D721Med (cell line): ENCODE measurements at places on chromosomes 12 and 14.

DNA sequence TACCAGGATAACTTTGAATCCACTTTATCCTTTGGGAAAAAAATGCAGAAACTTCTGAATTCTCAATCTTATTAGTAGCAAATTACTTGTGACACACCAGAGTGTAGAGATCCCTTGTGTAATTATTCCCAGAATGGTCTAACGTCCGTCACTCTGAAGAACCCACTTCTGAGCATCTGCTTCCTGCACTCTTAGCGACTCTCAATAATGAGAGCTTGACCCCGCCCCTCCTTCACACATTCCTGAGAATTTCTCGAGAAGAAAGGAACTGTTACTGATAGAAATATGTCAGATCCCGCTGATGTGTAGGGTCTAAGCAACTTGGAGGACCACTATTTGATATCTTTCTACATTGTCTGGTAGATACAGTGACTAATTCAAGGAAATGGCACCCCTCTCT, 218.3 kb upstream of the PDZRN4 start:
- no peak for DNase-seq

DNA sequence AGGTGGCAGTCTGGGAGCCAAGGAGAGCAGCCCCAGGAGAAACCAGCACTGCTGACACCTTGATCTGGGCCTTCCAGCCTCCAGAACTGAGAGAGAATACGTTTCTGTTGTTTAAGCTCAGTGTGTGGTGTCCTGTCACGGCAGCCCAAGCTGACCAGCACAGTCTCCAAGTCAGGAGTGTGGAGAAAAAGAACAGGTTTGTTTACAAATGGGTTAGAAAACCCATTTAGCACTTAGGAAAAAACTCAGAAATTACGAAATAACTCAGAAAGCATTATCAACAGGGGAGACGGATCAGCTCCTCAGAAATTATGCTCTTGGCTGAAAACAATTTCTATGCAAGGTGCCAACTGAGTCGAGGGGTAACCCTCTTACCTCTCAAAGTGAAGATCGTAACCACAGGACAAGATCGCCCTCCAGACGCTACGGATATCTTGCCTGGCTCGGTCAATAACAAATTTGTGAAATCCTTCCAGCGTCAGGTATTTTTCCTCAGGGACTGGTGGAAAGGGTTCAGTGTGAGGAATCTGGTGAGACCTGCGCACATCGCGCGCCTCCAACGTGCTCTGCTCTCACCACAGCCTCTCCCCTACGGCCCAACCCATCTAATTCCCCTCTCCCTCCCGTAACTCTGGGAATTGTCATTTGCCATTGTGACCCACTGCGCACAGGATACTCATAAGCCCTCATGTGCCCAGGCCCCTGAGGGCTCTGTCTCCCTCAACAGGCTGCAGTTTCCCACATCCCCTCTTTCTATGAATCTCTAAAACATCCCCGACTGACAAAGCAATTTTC, 50.2 kb downstream of the TRAFD1 start:
- no peak for DNase-seq

GRCh38 chr12:30462249-30462648, 233.4 kb downstream of the IPO8 start:
- DNase-seq: no peak

DNA sequence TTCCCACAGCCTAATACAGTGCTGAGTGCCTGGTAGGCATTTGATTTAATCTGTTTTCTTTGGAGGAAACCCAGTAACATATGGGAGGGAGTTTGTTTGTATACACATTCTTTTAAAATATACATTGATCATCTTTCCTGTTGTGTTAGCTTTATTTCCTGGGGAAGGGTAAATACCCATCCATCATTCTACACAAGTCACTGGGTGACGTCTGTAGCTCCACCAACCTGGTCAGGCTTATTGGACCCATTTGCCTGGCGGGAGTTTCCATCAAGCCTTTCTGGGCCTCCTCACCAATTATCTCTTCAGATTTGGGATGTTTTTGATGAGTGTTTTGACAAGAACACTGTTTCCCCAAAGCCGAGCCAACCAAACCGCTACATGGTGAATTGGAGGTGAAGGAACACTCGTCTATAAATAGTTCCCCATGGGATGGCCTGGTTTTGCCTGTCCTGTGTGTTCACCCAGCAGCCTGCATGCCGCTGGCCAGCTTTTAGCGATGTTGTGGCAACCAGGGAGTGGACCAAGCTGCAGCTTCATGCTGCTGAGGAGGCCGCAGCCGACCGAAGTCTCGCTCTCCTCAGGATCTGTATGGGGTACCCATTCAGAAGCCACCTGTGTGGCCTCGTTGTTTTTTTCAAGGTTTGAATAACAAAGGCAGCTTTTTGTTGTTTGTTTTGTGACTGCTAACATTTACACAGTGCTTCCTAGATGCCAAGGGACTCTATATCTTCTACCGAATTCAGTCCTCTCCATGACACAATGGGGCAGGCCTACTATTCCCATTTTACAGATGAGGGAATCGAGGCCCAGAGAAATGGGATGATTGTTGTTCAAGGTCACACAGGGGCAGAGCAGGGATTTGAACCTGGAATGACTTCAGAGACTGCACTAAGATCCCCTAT, 22.6 kb downstream of the PLXNC1 start:
- DNase-seq: no peak

DNA sequence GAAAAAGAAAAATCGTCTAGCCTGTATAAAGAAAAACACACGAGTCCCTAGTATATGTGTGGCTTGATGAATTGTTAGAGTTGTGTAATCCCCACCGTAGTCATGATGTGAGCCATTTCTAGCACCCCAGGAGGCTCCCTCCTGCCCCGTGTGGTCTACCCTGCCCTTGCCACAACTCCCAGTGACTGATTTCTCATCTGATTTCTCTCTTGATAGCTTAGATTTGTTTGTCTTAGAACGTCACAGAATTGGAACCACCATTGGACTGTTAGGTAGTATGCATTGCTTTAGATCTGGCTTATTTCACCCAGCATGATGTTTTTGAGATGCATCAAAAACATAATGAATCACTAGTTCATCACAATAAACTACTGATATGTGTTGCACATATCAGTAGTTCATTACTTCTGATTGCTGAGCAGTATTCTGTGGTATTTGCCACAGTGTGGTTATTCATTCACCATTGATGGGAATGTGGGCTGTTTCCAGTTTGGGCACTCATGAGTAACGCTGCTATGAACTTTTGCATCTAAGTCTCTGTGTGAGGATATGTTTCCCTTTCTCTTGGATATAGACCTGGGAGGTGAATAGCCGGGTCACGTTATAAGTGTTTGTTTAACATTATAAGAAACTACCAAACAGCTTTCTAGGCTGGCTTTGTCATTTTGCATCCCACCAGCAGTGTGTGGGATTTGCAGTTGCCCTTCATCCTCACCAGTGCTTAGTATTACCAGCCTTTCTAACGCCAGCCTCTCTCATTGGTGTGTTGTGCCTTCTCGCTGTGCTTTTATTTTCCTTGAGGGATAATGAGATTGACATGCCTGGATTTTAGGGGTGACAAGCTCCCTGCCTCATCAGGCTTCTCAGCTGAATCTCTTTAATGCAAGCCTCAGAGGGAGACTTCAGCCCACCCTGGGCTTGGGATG, 31.9 kb upstream of the NCOR2 start:
- no peak for DNase-seq

GRCh38 chr12:1603269-1603993, 9.1 kb upstream of the FBXL14 start:
- DNase-seq: no peak

GRCh38 chr12:14243941-14244340, 121.5 kb upstream of the ATF7IP start:
- no peak for DNase-seq

- no peak for DNase-seq
These were observed 100.3 kb downstream of the SAMD4A start for GRCh38 chr14:54667026-54667744.

- no peak for DNase-seq
These were observed 14.2 kb upstream of the WDR20 start for GRCh38 chr14:102125546-102125945.

DNA sequence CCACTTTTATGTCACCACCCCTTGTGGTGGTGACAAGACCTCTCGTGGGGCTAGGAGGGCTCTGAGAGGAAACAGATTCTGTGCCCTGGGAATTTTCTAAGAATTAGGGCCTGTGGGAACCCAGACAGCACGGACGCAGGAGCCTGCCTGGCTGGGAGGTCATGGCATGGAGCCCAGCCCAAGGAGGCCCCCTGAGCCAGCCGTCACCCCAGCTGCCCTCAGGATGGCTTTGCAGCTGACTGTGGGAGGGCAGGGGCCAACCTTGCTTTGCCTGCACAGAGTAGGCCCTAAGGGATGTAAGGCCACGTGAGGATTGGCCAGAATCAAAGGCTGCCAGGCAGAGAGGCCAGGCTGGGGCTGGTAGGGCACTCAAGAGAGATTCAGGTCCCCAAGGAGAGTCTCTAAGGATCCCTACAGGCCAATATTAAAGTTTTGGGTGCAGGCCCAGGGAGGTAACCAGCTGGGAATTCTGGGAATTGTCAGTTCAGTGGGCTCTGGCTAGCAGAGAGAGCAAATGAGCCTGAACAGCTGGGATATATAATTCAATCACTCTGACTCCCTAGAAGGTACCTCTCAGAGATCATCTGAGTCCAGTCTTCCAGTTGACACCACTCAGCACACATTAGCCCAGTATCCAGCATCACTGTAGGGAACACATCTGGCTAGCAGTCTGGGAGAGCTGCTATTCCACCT, 6.4 kb downstream of the LTBP2 start:
- no peak for DNase-seq

DNA sequence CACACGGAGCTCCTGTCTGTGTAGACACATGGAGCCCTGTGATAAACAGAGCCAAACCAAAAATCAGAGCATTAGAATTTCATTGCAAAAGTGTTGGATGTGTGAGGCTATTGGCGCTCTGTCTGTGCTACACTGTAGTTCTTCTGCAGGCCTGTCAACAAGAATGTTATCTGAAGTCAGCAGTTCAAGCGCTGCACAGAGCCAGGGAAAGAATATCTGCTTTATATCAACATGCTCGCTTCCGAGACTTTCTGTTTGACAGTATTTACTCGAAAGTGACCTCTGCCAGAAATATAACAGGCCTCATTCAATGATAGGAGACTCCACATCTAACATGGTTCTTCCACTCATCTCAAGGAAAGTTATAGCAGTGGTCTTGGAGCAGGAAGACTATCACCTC, 118.3 kb downstream of the CCER1 start:
- no peak for DNase-seq

GRCh38 chr12:72673853-72674252, 401.7 kb downstream of the TRHDE start:
- no peak for DNase-seq
